Hepatocyte (in vitro differentiated cells): ENCODE measurements at places on chromosomes 1 and 21.

DNA sequence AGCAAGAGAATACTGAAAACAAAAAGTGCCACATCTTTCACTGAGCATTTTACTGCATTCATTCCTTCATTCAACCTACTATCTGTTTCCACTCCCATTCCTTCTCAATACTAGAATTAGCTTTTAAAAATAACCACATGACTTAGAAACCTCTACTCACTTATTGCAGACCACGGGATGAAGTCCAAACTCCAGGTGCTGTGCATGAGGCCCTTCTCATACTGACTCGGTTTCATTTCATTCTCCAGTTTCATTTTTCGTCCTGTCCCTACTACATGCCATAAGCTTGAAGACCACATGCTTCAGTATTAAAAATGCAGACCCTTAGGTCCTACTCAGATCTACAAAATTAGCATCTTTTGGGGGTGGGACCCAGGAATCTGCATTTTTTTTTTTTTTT is 2.3 kb upstream of the BACH1 start:
- DNase-seq = no peak

- no peak for DNase-seq
These were observed 20.0 kb upstream of the WARS2 start for GRCh38 chr1:119160409-119160808.

DNA sequence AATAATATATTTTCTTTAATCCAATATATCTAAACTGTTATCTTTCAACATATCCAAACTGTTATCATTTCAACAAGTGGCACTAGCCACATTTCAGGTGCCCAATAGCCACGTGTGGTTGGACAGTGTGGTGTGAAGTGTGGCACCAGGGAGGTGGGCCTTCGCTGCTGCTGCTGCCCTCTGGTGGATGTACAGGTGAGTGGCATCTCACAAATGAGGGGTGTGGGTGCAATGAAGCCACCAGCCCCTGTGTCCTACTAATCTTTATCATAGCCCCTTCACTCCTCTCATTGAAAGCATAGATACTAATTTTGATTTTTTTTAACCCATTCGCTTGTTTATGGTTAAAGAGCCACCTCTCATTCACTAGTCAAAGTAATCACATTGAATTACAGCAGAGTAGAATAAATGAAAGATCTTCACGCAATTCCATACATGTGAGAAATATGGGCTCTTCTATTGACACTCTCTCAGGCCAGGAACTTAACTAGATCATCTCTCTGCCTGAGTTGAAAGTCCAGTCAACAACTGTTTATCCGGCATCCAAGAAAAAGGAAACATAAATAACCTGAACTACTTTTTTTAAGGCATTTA is 499.2 kb downstream of the OMA1 start:
- peak; percentile 45 for DNase-seq

DNA sequence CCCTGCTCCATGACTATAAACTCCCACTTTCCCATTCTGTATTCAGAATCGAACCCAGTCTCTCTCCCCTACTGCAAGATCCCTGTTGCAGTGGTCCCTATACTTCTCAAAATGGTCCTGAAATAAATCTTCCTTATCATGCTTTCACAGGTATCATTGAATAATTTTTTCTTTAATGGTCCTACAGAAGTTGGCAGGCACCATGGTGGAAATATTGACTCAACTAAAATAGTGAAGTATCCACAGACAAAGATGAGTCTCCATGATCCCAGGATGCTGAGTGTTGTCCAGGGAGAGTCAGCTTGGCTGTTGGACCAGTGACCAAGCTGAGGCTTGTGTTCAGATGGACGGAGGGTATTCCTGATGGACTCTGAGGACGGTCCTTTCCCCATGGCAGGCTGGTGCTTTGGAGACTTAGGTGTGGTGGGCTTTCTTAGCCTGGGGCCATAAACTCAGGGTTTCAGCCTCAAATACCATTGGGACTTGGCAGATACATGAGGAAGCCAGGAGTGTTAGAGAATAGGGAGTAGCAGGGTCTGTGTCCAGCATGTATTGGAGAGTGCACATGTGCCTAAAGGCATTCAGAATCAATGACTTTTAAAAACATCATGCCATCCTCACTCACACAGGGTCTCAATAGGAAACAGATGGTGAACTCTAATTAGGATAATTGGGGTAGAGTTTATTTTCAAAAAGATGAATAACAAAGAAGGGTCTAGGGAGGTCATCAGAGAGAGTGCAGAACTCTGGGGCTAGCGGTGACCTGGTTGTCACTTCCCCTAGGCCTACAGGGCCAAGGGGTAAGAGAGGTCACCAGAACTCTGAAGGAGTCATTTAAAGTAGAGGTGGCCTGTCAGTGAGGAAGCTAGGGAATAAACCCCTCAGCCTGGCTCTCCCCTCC is 19.8 kb downstream of the TINAGL1 start:
- no peak for DNase-seq

- no peak for DNase-seq
These were observed 64.5 kb downstream of the PSMG1 start for GRCh38 chr21:39118604-39119215.

DNA sequence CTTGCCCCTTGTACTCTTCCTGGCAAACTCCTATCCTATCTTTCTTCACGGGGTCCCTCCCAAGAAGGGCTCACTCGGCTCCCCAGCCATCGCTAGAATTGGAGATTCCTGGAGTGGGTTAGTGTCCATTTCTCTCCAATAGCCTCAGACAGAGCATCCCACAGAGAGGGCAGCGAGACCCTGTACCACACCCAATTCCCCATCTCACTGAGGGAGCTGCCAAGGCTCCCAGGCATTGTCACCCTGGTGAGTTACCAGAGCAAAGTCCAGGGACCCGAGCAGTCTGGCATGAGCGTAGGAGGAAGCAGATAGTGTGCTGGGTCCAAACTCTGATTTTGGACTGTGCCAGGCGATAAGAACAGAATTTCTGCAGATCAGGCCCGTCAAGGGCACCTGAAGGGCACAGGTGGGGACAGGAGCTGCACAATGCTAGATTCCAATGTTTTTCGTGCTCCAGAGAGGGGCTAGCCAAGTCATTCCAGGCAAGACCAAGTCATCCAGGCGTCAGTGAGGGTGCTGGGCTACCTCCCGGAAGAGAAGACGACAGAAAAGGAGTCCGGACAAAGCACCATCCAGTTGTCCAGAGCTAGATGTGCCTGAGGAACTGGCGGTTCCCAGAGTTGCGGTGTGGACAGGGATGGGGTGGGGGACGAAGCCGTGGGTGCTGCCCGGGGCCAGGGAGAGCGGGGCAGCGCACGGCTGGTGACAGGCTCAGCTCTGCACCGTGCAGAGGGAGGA is 15.3 kb downstream of the AKR7A3 start:
- DNase-seq = no peak

DNA sequence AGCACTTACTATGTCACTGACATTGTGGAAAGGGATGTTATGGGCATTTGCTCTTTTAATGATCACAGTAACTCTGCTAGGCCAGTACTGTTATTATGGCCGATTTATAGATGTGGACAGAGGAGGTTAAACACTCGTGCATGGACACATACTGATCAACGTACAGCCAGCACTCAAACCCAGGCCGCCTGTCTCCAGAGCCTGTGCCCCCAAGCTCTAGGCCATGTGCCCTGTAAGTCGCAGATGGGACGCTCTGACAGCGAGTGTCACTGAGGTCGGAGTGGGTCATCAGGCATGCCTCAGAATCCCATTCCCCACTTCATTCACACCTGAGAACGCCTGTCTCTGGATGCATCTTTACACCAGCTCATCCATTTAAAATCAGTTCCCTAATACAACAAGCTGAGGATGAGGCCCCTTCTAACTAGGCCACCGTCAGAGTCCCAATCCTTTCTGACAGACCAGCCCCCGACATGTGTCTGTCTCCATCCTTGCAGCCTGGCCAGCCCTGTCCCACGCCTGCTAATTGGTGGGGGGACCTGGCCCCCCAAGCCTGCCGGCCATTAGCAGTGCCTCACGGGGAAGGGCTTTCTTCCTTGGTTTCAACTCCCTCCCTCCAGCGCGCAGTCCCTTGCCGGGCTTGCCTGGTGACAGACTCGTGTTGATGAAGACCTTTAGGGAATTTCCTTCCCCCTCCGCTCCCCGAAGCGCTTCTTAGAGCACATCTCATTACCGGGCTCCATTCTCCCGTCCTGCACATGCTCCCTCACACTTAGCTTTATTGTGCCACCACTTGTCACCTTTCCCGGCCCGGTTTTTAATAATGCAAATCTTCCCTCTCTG is 436.8 kb downstream of the KIF26B start:
- no peak for DNase-seq

DNA sequence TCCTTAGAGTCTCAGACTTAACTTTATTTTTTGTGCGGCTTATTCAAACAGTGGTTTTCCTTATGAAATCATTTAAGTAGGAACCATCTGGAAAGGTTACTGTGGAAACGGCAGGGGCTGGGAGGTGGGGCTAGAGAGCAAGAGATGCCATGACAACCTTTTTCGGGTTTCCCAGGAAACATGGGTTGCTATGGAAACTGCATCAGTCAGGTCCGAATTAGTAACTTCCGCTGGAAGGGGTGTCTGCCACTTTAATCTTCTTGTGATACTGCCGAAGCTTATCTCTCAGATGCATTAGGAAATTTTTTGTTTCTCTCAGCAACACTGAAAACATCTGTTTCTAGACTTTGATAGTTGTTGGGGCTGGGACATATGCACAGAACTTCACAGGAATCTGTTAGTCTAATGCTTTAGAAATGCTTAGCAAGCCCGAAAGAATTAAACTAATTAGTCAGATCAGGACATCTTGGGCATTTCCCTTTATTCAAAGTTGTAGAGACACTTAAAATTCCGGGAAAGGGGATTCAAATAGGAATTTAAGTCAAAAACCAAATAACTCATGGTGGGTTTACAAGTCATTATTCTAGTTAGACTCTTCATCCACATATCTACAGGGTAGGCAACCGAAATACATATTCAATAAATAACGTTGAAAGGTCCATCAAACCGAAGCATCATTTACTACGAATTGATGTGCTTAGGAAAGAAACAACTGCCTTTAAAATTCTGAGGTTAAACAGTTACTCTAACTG is 2.6 kb downstream of the KCNA3 start:
- no peak for DNase-seq

DNA sequence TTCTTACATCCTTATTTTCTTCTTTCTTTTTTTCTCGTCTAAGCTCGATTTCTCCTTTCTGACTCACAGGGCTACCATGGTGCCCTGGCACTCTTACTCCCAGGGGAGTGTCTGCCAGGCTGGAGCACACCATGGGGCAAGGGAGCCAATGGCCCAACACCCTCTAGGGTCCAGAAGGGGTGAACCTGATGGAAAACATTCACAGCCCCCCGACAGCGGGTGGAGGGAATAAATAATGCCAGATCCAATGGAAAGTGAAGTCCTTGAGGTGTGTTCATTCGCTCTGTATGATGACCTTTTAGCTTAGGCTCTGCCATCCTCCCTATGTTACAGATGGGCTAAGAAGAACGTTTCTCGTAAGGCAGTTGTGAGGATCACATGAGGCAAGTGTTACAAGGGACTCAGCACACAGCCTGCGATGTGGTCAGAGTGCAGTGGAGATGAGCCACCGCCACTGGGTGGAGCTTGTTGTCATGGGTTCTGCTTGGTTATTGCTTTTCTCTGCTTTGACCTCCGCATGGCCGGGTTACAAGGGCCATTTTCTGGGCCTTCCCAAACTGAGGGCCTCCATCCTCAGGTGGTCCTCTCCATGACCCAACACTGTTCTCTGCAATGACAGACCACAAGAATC is 3.5 kb upstream of the FCMR start:
- peak; percentile 47 for DNase-seq

- DNase-seq = no peak
These were observed 121.2 kb downstream of the HMGB4 start for GRCh38 chr1:33984906-33985565.

DNA sequence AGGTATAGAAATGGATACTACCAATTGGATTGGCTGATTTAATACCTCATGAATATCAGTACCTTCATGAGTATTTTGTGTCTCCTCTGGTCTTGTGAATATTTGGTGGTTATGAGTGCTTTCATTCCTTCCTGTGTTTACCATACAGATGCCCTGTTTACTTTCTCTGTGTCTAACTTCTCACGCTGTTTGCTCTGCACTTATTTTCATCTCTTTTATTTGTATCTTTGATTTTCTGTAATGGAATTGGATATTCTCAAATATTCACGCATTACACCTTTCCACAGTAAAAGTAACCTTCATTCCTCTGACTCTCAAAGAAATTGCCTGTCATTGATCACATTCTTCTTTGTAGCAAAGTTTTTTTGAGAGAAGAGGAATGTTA is 16.8 kb downstream of the CNST start:
- no peak for DNase-seq

GRCh38 chr1:25427696-25428095 is 3.0 kb upstream of the MACO1 start:
- no peak for DNase-seq

DNA sequence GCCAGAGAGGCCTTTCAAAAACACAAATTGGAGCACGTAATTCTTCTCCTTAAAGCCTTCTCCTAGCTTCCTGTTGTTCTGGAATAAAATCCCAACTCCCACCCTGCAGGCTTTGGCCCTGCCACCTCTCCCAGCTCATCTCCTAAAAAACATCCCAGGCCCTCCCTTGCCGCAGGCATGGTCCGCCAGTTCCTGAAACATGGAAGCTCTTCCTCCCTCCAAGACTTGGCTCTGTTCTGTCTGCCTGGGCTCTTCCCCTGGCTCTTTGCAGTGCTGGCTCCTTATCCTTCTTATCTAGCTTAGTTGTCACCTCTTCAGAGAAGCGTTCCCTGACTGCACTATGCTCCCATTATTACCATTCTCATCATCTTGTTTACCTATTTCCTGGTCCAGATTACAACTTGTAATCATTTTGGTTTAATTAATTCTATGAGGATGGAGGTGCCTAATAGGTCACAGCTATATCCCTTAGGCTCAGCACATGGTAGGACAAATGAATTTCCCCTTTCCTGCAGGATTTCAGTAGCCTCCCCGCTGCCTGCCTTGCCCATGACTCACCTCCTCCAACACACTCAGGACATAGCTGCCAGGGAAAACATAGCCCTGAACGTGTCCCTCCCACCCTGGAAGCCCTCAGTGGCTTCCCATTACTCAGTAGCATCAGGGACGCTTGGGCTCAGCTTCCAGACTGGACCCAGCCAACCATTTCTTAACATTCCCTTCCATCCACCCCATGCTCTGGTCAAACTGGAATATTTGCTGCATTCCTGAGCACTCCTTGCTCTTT is 15.7 kb upstream of the IGSF21 start:
- DNase-seq = no peak

DNA sequence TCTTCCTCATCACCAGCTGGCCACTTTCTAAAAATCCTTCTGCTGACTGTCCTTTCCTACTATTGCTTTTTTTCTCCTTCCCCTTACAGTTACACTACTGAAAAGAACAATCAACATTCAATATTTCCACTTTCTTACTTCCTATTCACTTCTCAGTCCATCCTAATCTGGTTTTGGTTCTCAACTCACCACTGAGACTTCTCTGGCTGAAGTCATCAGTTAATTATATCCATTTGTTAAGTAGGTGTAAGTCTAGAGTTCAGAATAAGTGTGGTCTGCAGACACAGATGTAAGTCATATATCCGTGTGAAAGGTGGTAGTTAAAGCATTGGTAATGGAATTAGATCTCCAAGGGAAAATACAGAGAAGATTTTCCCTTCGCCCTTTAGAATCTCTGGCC is 21.4 kb downstream of the PEA15 start:
- DNase-seq = no peak

GRCh38 chr1:43610339-43610738 is 39.6 kb upstream of the KDM4A start:
- no peak for DNase-seq

- DNase-seq = no peak
These were observed 72.7 kb downstream of the CAPZB start for GRCh38 chr1:19412654-19413053.

- peak; percentile 51 for DNase-seq
These were observed 129.5 kb downstream of the TENT5C start for GRCh38 chr1:117735045-117735992.

- DNase-seq = peak; percentile 27
These were observed 92.1 kb downstream of the LRRC8C start for GRCh38 chr1:89725011-89725370.

- peak; percentile 74 for DNase-seq
These were observed 54.9 kb upstream of the BACE2 start for GRCh38 chr21:41112740-41113692.
